ENCODE measurements at places on chromosomes 1 and 21.

DNA sequence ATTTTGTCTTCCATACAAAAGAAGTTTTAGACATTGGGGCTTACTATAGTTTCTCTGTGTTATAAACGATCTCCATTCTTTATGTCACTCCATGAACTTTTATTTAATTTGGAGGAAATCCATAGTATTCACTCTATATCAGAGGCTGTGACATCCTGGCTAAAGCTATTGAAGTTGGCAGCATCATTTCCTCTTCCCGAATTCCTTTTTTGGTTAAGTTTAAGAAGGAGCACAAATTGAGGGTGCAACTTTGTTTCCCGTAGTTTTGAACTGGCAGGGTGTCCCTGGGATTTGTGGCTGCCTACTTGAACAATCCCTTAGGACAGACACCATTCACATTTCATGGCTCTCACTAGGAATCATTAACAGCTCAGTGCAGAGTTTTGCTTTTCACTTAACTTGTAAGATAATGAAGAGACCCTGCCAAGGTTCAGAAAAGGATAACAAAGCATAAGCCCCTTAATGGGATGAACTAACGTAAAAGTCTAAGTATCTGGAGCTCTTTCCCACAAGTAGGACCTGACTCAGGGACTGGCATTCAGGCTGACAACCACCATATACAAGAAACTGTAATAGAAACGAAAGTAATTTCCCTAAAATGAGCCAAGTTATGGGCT is 13.9 kb downstream of the S1PR1 start:
- DNase-seq, result no peak

- no peak for DNase-seq
Observed at GRCh38 chr1:93344886-93345632, 648 bp upstream of the DR1 start.

- DNase-seq, result no peak
Observed at GRCh38 chr1:211623515-211623914, 44.6 kb upstream of the SLC30A1 start.

- no peak for DNase-seq
Observed at GRCh38 chr21:38392661-38393060, 105.6 kb downstream of the ERG start.

GRCh38 chr1:13584876-13585611 is 1.4 kb downstream of the PDPN start:
- DNase-seq, result no peak

DNA sequence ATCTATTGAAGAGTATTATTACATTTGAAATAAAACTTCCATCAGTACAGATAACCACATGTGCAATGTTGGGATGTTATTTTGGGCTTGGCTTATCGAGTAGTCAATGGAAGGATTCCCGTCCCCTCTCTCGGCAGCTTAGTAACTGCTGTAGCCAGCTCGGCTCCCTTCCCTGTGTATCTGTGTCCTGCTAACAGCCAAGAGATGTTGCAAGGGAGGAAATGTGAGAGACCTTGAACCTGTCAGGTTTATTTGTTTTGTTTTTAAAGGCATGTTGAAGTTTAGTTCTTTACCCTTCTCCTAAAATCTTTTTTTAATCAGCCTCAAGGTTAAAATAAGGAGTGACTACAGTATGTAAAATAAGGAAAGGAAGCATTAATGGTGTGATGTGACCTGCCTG is 13.6 kb upstream of the TARS2 start:
- DNase-seq, result no peak

DNA sequence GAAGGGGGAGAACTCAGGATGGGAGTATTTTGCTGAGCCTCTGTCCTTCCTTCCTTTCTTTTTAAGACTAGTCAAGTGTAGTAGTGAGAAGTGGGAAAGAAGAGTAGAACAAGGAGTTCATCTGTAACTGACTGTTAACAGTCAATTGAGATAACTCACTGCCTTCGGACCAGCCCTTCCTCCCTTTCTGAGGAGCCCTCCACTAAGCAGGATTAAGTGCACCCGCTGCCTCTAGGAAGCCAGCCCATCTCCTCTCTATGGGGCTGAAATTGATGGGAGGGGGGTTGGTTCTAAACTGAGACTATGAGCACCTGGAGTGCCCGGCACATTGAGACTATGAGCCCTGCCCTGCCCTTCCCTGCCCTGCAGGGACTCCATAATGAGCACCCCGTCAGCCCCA is 72.7 kb upstream of the TINAGL1 start:
- no peak for DNase-seq

GRCh38 chr1:246753670-246754535 is 29.7 kb downstream of the SCCPDH start:
- DNase-seq, result no peak
